ENCODE measurements at places on chromosomes 12 and 14.

- DNase-seq: no peak
Measured at GRCh38 chr12:93970900-93971688, 177.3 kb upstream of the PLXNC1 start.

DNA sequence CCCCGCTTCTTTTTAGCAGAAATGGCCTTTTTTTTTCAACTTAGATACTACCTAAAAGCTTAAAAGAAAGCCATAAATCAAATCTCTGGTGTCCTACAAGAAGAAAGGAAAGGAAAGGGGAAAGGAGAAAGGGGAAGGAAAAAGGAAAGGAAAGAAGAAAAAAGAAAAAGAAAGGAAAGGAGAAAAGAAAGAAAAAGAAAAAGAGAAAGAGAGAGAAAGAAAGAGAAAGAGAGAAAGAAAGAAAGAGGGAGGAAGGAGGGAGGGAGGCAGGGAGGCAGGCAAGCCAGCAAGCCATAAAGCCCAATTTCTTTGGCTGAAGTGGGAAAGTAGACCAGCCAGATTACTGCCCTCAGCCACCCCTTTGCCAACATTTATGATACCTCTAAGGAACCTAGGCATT lies 32.5 kb upstream of the SLC6A13 start:
- no peak for DNase-seq

- DNase-seq: no peak
Measured at GRCh38 chr12:25256826-25257225, 6.1 kb upstream of the KRAS start.

DNA sequence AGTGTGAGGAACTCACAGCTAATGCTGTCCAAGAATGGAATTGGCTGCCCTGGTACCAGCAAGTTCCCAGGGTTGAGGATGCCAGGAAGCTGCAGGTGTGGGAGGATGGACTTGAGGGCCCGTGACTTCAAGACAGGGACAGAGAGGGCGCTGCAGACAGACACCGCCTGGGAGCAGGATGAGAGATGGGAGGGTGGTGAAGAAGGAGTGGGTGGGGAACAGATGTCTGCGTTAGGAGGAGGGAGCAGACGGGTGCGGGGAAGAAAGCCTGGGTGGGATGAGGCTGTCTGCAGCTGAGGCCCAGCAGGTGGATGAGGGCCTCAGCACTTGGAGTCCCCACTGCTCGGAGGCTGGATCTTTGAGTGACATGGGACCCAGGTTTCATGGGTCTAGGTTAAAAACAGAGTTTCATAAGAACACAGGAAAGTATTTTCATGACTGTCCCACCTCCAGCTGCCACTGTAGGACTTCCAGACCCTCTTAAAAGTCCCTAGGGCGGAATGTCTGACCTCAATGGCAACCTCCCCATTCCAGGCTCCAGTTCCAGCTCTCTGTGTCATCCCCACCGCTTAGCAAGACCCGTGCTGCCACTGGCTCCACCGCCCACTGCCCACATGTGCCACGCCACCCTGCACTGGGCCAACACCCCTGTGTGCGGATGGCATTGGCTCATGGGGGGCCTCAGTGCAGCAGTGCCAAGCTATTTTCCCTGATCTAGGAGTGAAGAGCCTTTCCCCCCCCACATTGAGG lies 70.3 kb upstream of the SCN8A start:
- DNase-seq: no peak

GRCh38 chr12:32650508-32650907 lies 28.6 kb upstream of the DNM1L start:
- no peak for DNase-seq

- no peak for DNase-seq
Measured at GRCh38 chr12:57237596-57237931, 8.1 kb downstream of the SHMT2 start.

DNA sequence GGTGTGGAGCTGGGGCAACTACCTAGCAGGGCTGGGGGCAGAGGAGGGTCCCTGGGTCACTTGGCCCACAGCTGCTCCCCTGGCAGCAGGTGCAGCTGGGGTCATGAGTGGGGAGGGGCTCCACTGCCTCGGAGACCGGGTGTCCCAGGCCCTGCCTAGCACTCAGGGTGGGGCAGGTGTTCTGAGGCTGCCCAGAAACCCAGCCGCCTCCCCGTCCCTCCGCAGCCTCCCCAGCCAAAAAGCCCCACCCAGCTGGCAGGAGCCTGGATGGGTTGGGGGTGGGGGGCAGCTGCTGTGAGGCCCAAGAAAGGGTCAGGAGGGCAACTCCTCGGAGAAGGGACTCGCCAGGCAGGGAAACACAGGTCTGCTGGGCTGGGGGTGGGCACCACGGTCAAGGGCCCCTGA lies 11.2 kb downstream of the AHNAK2 start:
- no peak for DNase-seq

DNA sequence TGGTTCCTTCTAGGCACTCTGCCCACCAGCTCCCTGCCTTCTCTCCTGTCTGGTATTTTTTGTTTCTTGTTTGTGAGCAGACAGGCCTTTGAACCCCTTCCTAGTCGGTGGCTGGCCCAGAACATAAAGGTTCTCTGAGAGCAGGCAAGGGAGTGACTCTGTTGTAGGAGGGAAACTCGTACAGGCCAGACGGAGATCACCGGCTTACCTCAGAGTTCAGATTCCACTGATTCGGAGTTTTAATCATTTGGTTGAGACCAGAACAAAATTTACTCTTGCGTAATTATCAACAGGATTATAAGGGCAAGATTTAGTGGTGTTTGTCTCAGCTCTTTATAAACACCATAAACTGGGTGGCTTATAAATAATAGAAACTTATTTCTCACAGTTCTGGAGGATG lies 128.3 kb downstream of the PLXNC1 start:
- no peak for DNase-seq

GRCh38 chr12:3168223-3169221 lies 91.3 kb downstream of the TSPAN9 start:
- DNase-seq: no peak

- DNase-seq: no peak
Measured at GRCh38 chr12:78260976-78261375, 430.3 kb downstream of the NAV3 start.

GRCh38 chr14:98926801-98927200 lies 345.2 kb downstream of the BCL11B start:
- no peak for DNase-seq

Measured in skin of body (tissue), 3 donors.